ENCODE measurements at places on chromosomes 7 and 10. TPM values are rescaled to one million over a fixed set of nuclear protein-coding genes. Genes with fewer than 3 reads are reported as not detected.

GRCh38 chr10:97243836-97244235, 48.6 kb downstream of the ARHGAP19 start:
- DNase-seq, result no peak
- H3K4me3 ChIP-seq, result no peak overlapping the region
- H3K36me3 ChIP-seq, result no peaks in the 10 kb centered on the region
- H3K27ac ChIP-seq, result no peak overlapping the region

DNA sequence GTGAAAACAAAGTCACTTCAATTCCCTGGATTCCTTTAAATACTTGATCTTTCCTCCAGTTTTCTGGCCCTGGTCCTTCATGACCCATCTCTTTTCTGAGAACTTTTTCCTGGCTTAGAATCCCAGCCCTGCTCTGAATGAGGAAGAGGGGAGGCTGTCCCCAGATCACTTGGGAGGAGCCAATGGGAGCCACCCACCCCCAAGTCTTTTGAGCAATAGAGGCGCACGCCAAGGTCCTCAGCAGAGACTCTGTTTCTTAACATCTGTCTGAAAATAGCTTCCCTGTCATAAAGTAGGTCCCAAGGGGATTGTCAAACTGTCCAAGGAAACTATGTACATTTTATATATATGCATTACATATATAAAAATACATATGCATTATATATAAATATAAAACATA, 126.8 kb downstream of the ADRA2A start:
- no peak overlapping the region for H3K4me3 ChIP-seq
- no peak for DNase-seq
- H3K27me3 ChIP-seq, result no peaks in the 10 kb centered on the region
- no peak overlapping the region for H3K27ac ChIP-seq

DNA sequence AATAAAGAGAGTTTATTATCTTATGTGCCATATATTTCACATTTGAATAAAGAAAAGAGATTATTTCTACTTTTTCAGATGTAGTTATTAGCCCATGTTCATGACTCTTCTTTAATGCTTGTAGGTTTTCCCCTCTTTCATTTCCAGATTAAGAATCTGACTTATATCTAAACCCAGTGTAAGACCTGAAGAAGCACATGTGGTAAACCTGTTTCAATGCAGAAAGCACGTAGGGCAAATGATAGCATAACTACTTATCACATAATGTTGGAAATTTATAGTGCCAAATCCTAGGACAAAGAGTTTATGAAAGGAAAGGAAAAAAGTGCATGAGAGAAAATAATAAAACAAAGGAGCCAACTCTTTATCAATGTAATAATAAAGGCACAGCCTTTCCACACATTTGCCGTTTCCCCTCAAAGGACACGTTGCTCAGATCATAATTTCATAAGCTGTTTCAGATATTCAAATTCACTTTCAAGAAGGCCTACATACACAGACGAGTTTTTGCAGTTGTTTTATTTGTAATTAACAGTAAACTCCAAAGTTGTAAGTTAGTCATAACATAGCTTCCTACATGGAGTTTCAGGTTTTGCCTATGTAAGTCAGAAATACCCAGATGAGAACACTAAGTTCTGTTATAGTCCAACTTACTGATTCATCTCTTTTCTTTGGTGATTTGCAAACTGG, 88.8 kb upstream of the MDFIC start:
- no peaks in the 10 kb centered on the region for H3K36me3 ChIP-seq
- no peak overlapping the region for H3K27ac ChIP-seq
- H3K4me1 ChIP-seq, result no peaks in the 10 kb centered on the region
- DNase-seq, result no peak

DNA sequence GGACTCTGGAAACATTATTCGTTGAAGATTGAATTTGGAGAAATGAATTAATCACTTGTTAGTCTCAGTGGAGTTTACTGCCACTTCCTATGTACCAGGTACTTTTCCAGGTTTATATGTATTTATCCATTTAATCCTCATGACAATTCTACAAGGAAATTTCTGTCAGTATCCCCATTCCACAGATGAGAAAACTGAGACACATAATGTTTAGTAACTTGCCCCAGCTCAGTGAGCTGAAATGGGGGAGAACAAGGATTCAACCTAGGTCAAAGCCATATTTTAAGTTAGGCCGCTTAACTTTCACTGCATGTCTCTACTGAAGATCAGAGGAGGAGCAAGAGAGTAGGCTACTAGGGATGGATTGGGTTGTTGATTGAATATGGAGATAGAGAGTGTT, 4.6 kb upstream of the SCIN start:
- no peak overlapping the region for H3K4me3 ChIP-seq
- no peak overlapping the region for H3K27ac ChIP-seq
- no peaks in the 10 kb centered on the region for H3K36me3 ChIP-seq
- DNase-seq, result no peak

- no peak for DNase-seq
- H3K4me1 ChIP-seq, result no peaks in the 10 kb centered on the region
- no peak overlapping the region for H3K4me3 ChIP-seq
- H3K27me3 ChIP-seq, result no peaks in the 10 kb centered on the region
- H3K27ac ChIP-seq, result no peak overlapping the region
- no peaks in the 10 kb centered on the region for H3K36me3 ChIP-seq
Measured at GRCh38 chr7:20432071-20432470, 101.4 kb downstream of the ITGB8 start.

DNA sequence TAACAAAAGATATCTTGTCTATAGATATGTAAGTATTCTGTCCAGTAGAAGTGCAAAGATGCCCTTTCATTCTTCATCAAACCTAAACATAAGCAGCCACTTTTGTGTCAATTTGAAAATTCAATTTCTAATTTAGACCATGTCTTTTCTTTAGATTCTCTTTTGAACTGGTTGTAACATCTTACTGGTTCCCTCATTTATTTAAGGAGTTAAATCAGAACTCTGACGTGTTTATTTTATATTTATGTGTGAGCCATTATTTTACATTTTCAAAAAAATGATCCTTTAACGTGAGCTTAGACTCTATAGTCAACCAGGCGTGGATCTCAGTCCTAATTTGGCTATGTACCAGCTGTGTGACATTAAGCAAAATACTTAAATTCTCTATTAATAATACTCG, 74.0 kb upstream of the PHYHIPL start:
- no peak overlapping the region for H3K27ac ChIP-seq
- no peak for DNase-seq
- no peaks in the 10 kb centered on the region for H3K27me3 ChIP-seq
- no peaks in the 10 kb centered on the region for H3K36me3 ChIP-seq

DNA sequence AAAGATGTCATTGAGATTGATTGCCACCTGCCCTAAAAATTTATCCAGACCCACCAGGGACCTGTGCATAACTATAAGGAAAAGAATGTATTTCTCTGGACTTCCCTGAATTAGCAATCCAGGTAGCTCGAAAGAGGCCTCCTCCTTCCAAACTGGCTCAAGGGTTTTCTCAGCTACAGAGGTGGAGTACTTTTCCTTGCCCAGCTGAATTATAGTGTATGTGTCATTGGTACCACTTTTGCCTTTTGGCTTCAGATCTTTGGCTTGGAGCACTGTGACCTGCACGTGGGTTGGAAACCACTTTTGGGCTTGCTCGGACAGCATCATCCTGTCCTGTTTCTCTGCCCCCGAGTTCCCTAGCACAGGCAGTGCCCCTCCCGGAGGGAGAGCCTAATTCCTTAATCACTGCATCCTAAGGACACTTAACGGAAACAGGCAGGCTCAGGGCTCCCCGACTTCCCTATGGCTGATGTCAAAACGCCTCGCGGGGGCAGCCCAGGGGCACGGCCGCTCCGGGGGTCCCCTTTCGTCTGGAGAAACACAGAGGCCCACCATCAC, 825 bp downstream of the RAB11FIP2 start:
- H3K36me3 ChIP-seq, result no peaks in the 10 kb centered on the region
- peak; percentile 67 for DNase-seq
- no peaks in the 10 kb centered on the region for H3K4me1 ChIP-seq
- peak overlapping the region; percentile 81 for H3K4me3 ChIP-seq
- peak overlapping the region; percentile 87 for H3K27ac ChIP-seq

DNA sequence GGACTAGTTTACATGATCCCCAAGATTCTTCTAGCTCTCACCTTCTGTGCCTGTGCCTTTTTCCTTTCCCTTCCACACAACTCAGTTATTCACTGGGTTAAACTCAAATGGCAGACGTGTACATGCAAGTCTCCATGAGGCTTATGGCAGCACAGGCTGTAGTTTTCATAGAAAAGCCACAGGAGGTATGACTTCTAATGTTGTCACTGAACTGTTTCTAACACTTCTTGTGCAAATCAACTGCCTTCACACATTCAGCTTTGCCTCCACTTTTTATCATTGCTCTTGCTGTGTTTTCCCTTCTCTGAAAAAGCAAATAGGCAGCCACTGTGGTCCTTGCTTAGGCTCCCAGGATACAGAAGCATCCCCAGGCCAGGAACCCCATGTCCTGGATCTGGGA, 5.3 kb upstream of the GIMAP5 start:
- H3K36me3 ChIP-seq, result no peaks in the 10 kb centered on the region
- no peaks in the 10 kb centered on the region for H3K27me3 ChIP-seq
- DNase-seq, result no peak
- H3K27ac ChIP-seq, result no peak overlapping the region
- no peaks in the 10 kb centered on the region for H3K4me1 ChIP-seq
- H3K4me3 ChIP-seq, result no peak overlapping the region

DNA sequence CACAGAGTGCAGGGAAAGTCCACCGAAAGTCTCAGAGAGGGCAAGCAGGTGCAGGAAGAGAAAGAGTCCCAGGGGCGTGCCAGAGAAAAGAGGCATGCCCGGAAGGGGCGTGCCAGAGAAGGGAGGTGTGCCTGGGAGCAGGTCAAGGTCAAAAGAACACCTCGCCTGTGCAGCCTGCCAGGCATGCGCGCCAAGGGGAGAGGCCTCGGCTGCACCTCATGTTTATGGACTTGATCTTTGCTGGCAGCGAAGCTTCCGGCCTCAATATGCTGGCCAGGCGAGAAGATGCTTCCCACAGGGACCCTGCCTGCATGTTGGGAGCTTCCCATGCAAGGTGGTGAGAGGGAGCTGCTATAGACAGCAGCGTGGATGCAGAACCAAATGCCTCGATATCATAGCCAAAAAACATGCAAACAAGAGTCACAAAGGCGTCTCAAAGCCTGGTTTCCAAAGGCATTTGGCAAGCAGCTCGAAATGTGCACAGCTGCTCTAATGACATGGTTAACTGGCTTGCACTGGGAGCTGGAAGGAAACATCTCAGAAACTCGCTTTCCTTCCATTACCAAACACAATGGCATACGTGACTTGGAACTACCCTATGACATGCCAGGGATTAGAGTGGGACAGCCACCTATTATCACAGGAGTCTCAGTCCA, 192.5 kb upstream of the PPP2R2D start:
- no peak for DNase-seq
- no peaks in the 10 kb centered on the region for H3K4me1 ChIP-seq
- H3K27me3 ChIP-seq, result no peaks in the 10 kb centered on the region
- H3K36me3 ChIP-seq, result no peaks in the 10 kb centered on the region
- no peak overlapping the region for H3K4me3 ChIP-seq

DNA sequence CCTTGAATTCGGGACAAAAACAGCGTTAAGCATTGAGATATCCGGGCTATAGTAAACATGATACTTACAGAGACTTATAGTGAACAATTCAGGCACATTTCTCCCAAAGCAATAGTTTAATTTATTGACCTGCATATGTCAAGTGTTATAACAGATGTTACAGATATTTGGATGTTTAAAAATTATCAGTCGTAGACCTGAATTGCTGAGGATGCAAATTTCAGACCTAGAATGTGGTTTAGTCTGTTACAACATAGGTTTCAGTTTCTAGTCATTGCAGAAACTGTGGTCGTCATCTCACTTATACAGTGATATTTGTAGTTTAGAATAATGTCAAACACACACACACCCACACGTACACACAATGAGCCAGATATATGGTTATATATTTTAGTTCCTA, 85.2 kb downstream of the VTI1A start:
- H3K27me3 ChIP-seq, result no peaks in the 10 kb centered on the region
- no peak for DNase-seq
- H3K4me1 ChIP-seq, result peaks cover 3% of the 10 kb centered on the region

DNA sequence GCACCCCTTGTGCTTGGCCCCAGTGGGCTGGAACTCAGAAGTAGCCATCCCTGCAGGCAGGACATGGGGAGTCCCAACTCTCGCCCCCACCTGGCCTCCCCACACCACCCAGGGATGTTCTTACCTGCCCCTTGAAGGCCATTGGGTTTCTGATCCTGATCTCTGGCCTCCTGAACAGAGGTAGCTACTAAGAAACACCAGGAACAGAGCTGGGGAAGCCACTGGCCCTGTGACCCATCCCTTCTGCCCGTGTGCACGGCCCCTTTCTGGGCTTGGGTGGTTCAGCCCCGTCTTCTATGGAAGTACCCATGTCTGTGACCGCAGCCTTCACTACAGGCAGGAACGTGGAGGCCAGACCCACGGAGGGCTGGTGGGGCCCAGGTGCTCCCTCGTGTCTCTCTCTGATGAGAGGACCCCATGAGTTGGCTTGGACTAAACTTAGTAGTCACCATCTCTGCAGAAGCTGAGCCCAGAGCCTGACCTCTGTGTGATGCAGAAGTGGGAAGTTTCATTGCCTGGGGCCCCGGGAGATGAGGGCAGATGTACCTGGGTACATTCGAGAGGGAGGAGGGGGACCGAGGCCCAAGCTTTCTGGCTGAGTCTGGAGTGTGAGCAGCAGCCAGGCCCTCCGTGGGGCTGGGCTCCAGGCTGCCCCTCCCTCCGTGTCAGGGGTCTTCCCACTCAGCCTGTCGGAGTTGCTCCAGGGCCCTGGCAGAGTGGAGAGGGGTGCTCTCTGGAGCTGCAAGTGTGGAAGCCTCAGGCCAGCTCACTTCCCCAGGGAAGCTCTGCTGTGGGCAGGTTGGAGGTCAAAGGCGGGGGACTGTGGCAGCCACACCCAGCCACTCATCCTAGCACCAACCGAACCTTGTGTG, 81.0 kb downstream of the MKI67 start:
- no peaks in the 10 kb centered on the region for H3K36me3 ChIP-seq
- no peak overlapping the region for H3K4me3 ChIP-seq
- H3K4me1 ChIP-seq, result no peaks in the 10 kb centered on the region
- H3K27me3 ChIP-seq, result no peaks in the 10 kb centered on the region

- H3K36me3 ChIP-seq, result no peaks in the 10 kb centered on the region
- H3K27ac ChIP-seq, result no peak overlapping the region
- no peak overlapping the region for H3K4me3 ChIP-seq
- no peak for DNase-seq
Measured at GRCh38 chr10:48905311-48905710, 34.3 kb downstream of the LRRC18 start.

- H3K4me1 ChIP-seq, result peaks cover 2% of the 10 kb centered on the region
- no peak for DNase-seq
- no peak overlapping the region for H3K27ac ChIP-seq
- no peaks in the 10 kb centered on the region for H3K36me3 ChIP-seq
- H3K27me3 ChIP-seq, result no peaks in the 10 kb centered on the region
Measured at GRCh38 chr10:97483506-97483905, 14.7 kb downstream of the MMS19 start.

GRCh38 chr10:101878869-101879268, 35.3 kb upstream of the KCNIP2 start:
- no peak overlapping the region for H3K4me3 ChIP-seq

Gene IL6
- total RNA-seq, result 112 TPM

Gene ST7
- total RNA-seq, result 35.3 TPM

Gene ZNF239
- total RNA-seq, result 3.4 TPM

Gene MNX1
- total RNA-seq, result not detected

Gene MYL10
- not detected for total RNA-seq

Gene HDAC9
- total RNA-seq, result 51.4 TPM
